ENCODE measurements at places on chromosomes 16 and 17.

GRCh38 chr16:4574919-4575705 is 19.0 kb downstream of the C16orf96 start:
- no peaks in the 10 kb centered on the region for H3K4me1 ChIP-seq
- peaks cover 4% of the 10 kb centered on the region for H3K36me3 ChIP-seq
- no peaks in the 10 kb centered on the region for H3K27me3 ChIP-seq
- peak overlapping the region; percentile 49 for H3K27ac ChIP-seq
- no peak overlapping the region for H3K4me3 ChIP-seq
- no peak for DNase-seq

GRCh38 chr16:88460496-88461330 is 7.6 kb downstream of the ZFPM1 start:
- H3K27ac ChIP-seq = peak overlapping the region; percentile 79
- H3K4me1 ChIP-seq = peaks cover 46% of the 10 kb centered on the region
- H3K4me3 ChIP-seq = no peak overlapping the region
- DNase-seq = no peak
- peaks cover 68% of the 10 kb centered on the region for H3K36me3 ChIP-seq

GRCh38 chr17:11701911-11702310 is 103.6 kb downstream of the DNAH9 start:
- H3K4me1 ChIP-seq = no peaks in the 10 kb centered on the region
- no peaks in the 10 kb centered on the region for H3K36me3 ChIP-seq
- H3K4me3 ChIP-seq = no peak overlapping the region
- no peak for DNase-seq
- no peak overlapping the region for H3K27ac ChIP-seq
- H3K27me3 ChIP-seq = no peaks in the 10 kb centered on the region

- peaks cover 24% of the 10 kb centered on the region for H3K4me1 ChIP-seq
- peak; percentile 75 for DNase-seq
- peaks cover 3% of the 10 kb centered on the region for H3K36me3 ChIP-seq
- H3K27me3 ChIP-seq = no peaks in the 10 kb centered on the region
- peak overlapping the region; percentile 76 for H3K4me3 ChIP-seq
These were observed 12.7 kb upstream of the STAC2 start for GRCh38 chr17:39238311-39238972.

GRCh38 chr16:31507617-31507928 is 618 bp downstream of the RUSF1 start:
- H3K4me1 ChIP-seq = peaks cover 38% of the 10 kb centered on the region
- no peak for DNase-seq
- peaks cover 14% of the 10 kb centered on the region for H3K36me3 ChIP-seq
- H3K27ac ChIP-seq = peak overlapping the region; percentile 95
- H3K27me3 ChIP-seq = no peaks in the 10 kb centered on the region

All from effector memory CD8-positive, alpha-beta T cell (primary cell).